ENCODE measurements at places on chromosomes 7 and 10. TPM values are rescaled to one million over a fixed set of nuclear protein-coding genes. Genes with fewer than 3 reads are reported as not detected.
A peak's percentile ranks its signal among the peaks of the same experiment; 100 is the strongest.

DNA sequence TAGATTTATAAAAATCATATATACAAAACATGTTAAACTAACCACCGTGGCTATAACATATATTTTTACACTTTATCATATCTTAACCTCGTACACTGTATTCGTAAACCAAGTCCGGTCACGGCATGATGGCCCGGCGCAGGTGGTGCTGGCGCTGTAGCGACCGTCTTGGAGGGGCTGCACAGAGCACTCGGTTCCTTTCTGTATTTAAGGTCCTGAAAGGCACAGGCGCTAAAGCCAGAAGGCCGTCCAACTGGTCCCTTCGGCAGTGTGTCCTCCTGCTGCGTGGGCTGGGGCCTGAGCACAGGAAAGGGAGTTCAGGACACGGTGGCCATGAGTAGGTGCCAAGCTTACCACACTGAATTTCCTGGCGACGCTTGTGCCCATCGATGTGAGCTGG, 33.8 kb downstream of the AMZ1 start:
- peak; percentile 35 for DNase-seq

The CYP3A7 gene
- not detected for total RNA-seq

- DNase-seq = no peak
Measured at GRCh38 chr10:70321897-70322890, 38.4 kb upstream of the NPFFR1 start.

- DNase-seq = no peak
Measured at GRCh38 chr7:148738737-148739535, 40.2 kb downstream of the CUL1 start.

DNA sequence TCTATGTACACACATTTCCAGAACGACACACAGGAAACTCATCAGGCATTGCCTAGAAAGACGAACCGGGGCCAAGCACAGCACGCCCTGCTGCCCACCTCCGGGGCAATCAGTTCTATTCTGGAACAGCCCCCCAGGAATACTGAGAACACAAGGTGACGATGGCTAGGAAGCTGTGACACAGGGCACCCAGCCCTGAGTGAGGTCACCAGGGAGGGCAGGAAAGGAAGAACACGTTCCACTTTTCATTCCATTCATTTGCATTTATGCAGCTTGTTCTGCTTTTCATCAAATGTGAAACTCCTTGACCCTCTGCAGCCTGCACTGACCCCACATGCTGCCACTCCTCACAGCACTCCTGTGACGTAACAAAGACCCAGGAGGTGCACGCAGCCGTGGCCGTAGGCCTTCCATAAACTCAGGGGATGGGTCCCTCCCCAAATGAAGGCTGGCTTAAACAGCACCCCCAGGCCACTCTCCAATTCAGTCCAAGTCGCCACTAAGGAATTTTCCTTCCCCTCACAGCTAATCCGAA, 28.9 kb downstream of the MAD1L1 start:
- no peak for DNase-seq

GRCh38 chr10:18238870-18239485, 98.8 kb downstream of the CACNB2 start:
- no peak for DNase-seq

The EGFR gene
- 4.2 TPM for total RNA-seq

DNA sequence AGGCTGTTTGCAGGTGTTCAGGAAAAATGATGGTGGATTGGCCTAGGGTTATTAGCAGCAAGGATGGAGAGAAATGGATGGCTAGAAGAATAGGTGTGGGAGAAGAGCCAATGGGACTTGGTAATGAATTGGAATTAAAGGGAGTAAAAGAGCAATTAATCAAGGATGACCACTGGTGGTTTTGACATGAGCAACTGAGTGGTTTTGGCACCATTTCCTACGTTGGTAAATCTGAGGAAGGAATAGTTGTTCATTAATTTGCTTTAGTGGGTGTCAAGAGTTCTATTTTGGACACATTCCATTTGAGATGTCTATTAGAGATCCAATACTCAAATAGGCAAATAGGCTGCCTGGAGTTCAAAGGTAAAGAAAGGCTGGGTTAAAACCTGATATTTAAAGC, 38.2 kb upstream of the NRBF2 start:
- no peak for DNase-seq

DNA sequence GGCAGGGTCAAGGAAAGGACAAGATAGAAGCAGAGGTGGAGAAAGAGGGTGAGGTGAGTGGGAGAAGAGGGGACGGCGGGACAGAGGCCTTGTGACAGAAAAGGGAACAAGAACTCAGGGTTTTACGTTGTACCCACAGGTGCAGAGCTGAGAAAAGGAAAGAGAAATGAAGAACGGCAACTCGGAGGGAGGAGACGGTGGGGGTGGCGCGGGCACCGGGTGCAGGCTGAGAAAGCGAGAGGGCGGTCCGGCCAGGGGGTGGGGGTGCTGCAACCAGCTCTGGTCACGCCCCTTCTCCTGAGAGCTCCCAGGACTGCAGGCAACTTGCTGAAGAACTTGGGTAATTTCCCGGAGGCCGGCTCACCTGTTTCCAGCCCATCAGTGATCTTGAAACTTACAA, 65.3 kb downstream of the CARD11 start:
- peak; percentile 71 for DNase-seq

GRCh38 chr10:69317626-69318105, 39.4 kb downstream of the HK1 start:
- no peak for DNase-seq

The AKR1C3 gene
- total RNA-seq = 6.1 TPM

DNA sequence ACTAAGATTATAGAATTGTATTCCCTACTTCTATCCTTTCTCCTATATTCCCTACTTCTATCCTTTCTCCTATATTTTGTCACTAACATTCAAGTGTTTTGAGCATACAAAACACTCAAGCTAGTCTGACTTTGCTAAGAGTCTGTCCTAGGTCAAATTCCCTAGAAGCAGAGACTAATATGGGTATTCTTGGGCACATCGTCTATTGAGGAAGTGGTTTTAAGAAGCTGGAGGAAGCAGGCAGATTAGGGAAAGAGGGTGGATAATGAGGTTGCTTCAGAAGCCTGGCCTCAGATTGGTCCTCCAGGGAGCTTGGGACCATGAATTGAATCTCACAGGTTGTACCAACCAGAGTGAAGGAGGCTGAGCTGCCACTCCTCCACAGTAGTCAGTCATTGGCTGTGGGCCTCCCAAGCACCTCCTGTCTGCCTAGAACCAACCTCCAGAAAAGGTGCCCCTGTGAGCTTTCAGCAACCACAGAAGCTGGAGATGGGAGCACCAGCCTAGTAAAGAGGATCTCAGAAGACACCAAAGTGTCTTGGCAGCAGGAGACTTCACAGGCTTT, 295.9 kb upstream of the PHF14 start:
- no peak for DNase-seq

- DNase-seq = no peak
Measured at GRCh38 chr7:106169821-106170610, 57.9 kb upstream of the SYPL1 start.

The CALN1 gene
- 7.0 TPM for total RNA-seq

GRCh38 chr10:677038-677437, 12.4 kb downstream of the DIP2C start:
- DNase-seq = peak; percentile 3

The ARL5B gene
- 44.8 TPM for total RNA-seq

DNA sequence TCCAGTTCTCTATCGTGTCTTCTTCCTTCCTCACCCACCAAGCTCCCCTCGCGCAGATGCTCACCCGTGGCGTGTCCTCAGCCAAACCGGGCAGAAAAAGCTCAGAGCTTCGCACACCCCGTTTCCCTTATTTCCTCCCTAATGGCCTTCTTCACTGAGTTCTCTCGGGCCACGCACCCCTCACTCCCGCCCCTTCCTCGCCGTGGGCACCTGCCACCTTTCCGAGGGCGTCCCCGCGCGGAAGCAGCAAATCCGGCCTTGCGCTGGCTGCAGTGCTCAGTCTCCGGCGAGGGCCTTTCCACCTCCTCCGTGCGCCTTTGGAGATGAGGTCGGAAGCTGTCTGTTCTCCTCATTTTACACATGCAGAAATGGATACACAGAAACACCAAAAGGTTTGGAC, 12.4 kb upstream of the CALML3 start:
- no peak for DNase-seq

The MBL2 gene
- total RNA-seq = not detected

The CD36 gene
- 0.29 TPM for total RNA-seq

The PODXL gene
- 717 TPM for total RNA-seq

DNA sequence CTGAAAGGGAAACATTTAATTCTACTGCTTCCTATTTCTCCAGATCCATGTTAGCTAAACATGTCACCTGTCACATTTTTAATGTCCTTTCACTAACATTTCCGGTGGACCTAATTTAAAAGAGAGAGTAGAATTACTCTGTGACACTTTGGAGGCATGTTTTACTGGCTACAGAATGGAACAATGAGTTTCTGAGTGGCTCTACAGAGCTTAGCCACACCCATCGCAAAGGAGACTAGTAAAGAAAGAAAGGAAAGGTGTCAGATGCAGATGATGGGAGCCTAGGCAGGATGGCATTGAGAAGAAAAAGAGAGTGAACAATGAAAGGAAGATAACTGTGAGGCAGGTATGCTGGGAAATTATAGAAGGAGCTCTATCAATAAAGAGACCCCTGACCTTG, 35.9 kb downstream of the NDUFB2 start:
- DNase-seq = no peak

The CAMK2B gene
- 0.14 TPM for total RNA-seq

GRCh38 chr10:110803830-110804338, 67.8 kb upstream of the PDCD4 start:
- peak; percentile 84 for DNase-seq

All from endodermal cell (in vitro differentiated cells).